ENCODE measurements at places on chromosomes 6 and 20.

GRCh38 chr6:11434565-11435326 lies 102.8 kb upstream of the TMEM170B start:
- no peak for DNase-seq

DNA sequence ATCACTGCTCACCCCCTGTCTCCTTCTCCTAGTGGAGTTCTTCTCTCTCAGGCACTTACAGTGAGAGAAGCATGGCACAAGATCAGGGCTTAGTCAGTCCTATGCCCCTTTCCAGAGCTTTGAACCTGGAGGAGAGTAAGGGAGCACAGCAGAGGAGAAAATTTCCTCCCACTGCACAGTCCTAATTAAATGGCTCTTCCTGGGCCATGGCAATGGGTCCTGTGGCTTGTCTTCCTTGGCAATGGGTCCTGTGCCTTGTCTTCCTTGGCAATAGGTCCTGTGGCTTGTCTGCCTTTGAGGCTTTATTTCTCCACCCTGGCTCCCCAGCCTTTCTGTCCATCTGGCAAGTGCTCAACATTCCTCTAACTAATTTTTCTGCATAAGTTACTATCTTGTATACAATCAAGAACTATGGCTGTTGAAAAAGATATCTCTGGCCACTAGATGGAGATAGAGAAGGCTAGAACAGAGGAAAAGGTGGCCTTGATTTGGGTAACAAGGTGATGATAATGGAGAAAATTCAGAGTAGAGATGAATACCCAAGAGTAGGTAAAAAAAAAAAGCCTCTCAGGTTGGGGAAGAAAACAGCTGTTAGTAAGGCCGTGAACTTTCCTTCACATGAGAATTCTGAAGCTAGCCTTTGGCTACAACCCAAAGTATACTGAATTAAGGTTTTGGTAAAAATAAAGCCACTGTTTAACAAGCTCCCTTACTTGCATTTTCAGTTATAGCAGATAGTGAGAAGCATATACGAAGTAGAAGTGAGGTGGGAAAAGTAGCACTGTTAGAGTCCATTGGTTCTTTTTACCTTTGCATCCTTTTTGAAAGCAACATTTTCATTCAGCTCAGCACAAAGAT lies 504.9 kb downstream of the DOK5 start:
- DNase-seq = no peak

DNA sequence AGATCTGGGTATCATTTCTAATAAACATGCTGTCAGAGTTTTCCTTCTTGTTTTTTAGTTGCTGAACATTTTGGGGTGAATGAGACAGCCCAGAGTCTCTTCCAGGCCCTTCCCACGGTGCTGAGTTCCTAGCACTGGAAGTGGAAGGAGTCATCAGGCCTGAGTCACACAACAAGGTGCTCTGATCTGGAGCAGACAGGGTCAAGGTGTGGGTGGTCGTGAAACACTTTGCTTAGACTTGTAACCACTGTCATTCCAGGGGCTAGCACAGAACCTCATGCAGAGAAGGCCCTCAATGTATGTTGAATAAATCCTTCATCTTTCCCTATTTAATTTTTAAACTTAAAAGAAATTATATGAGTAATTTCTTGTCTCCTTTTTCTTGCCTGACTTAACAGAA lies 60.6 kb downstream of the TXLNB start:
- DNase-seq = no peak

GRCh38 chr6:76861403-76861802 lies 601.9 kb downstream of the HTR1B start:
- DNase-seq = no peak

DNA sequence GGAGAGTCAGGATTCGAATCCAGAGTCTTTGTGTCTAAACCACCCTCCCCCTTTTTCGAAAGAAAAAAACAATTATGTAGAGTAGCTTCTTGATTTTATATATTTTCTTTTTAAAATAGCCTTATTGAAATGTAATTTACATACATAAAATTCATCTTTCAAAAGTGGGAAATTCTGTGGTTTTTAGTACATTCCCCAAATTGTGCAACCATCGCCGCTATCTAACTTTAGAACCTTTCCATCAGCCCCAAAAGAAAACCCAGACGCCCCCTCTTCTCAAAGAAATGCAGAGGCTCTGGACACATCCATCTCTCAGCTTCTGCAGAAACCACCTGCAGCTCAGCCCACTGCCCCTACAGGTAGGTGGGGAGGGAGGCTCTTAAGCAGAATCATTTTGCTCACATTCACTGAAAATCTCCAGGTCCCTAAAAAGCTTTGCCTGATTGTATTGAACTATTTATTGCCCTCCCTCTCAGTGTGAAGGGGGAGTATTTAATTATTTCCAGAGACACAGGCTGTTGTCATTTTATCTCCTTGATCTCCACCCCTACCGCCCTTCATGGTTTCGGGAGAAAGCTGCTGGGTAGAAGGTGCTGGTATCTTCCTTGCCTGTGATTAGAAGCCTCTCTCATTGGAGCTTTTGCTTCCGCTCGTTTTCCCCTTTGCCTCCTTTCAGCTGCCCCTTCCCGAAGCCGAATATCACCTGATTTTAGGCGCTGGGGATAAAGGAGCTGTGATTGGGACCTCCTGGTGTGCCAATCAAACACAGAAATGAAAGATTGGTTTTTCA lies 68.7 kb upstream of the KCNG1 start:
- no peak for DNase-seq

GRCh38 chr20:58473453-58474425 lies 41.5 kb downstream of the APCDD1L start:
- DNase-seq = no peak

DNA sequence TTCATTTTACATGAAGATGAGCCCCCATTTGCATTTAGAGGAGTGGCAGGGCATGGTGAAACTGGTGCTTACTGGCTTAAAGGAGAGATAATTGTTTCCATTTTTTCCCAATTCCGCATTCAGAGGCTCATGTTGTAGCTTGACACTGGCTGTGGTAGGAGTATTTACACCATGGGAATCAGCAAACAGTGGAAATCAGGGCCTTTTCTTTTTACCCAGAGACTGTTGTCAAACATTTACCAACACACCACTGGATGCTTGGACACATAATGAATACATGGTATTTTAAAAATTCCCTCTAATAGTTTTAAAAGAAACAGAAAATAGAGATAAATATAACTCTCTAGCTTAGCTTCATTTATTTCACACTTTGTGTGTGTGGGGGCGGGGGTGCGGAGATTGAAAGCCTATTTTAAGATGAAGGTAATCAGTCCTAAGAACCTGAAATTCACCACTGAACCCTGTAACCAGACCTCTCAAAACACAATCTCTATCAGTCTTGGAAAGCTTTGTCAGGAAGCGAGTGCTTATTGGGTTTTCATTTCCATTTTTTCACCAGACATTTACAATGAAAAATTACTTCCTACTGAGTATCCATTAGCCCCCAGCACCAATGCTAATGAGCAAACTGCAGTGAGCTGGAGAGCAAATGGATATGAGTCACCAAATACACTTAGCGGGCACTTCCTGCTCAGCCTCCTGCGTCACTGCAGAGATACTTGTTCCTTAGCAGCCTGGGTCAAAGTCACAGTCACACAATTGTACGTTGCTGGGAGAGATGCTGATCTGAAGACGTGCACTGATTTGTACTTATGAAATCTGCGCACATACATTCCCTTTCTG lies 532.0 kb downstream of the BCKDHB start:
- no peak for DNase-seq

GRCh38 chr6:166415306-166415705 lies 32.6 kb upstream of the MPC1 start:
- DNase-seq = no peak

GRCh38 chr6:127272576-127272975 lies 5.9 kb downstream of the RNF146 start:
- no peak for DNase-seq

DNA sequence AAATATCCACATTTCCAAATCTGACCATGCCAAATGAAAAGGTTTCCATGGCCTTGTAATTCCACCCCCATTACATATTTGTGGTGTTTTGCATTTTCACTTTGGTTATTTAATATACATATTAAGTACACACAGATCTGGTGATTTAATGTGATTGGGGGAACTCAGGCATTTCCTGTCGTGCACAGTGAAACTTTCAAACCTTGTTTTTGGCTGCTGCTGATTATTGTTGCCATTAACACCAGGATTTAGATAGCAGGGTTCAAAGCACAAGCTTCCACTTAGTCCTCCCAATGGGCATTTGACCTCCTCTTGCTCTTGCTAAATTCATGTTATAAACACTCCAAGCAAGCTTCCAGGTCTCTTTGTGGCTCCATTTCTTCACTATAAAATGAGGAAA lies 166.5 kb downstream of the SOBP start:
- DNase-seq = no peak

GRCh38 chr20:21395666-21396598 lies 1.4 kb downstream of the NKX2-4 start:
- DNase-seq = no peak

DNA sequence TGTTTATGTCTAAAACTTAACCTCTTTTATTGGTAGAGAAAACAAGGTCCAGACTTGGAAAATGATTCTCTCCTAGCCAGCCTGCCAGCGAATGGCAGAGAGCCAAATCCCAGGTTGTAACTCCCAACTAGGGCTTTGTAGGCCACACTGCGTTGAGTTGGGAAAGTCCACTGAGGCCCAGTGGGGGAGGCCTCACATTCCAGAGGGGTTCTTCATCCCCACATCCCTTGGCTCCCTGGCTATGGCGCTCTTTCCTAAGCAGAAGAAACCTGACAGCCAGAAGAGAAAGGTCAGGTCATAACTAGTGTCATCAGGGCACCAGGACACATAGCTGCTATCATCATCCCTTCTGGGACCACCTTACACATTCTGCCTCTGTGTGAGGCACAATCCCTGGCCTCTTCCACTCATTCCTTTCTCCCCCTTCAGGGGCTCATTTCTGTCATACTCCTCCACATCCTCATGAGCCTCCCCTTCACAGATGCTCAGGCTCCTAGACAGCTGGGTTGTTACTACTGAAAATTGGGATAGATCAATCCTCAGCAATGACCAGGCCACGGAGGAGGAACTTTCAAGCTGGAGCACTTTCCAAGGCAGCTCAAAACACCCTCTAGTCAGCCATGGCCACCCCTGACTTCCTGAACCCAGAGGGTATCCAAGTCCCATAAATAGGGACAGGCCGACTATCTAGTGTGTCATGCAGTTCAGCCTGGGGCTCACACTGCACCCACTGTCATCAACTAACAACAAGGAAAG lies 48.6 kb downstream of the TCP11 start:
- no peak for DNase-seq

- DNase-seq = no peak
These were observed 150.3 kb downstream of the NKAIN2 start for GRCh38 chr6:123953920-123954319.

GRCh38 chr6:116055513-116055912 lies 5.2 kb downstream of the FRK start:
- DNase-seq = no peak

GRCh38 chr20:58692579-58693225 lies at the start of gene NPEPL1:
NPEPL1 (plus strand) TSS chr20:58692800; CDS start chr20:58692901, 101 bp downstream.
- no peak for DNase-seq

DNA sequence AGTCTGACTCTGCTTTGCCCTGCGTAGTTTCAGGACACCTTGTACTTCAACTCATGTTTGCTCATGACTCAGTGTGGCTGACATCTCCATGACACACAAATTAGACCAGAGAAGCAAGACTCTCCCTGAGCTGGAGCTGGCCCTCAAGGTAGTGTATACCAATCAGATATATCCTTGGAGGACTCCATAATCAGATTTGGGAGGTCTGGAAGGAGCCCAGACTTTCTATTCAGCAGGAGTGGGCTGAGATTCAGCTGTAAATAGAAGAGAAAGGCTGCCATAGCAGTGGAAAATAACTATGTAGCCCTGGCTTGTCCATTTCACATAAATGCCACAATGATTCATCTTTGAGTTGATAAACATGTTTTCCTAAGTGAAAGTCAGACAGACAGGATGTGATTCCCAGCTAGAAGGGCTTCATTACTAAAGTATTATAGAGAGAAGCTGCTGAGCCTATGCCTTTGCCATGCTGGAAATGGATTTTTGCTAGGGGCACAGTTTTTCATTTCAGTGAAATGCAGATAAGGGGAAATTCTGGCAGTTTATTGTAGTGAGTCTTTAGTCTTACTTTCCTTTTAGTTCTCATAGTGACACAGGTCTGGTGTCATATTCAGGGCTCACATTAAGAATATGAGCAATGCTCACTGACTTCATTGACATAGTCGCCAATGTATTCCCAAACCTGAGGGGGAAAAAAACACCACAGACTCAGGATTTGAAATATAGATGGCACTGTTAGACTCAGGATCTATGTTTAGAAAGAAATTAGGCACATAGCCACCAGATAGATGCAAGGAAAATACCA lies 95.3 kb downstream of the CLVS2 start:
- DNase-seq = no peak

GRCh38 chr6:116497113-116497676 lies 14.2 kb upstream of the CALHM5 start:
- DNase-seq = no peak

- DNase-seq = no peak
These were observed 25.3 kb upstream of the CSNK2A1 start for GRCh38 chr20:568673-569415.

DNA sequence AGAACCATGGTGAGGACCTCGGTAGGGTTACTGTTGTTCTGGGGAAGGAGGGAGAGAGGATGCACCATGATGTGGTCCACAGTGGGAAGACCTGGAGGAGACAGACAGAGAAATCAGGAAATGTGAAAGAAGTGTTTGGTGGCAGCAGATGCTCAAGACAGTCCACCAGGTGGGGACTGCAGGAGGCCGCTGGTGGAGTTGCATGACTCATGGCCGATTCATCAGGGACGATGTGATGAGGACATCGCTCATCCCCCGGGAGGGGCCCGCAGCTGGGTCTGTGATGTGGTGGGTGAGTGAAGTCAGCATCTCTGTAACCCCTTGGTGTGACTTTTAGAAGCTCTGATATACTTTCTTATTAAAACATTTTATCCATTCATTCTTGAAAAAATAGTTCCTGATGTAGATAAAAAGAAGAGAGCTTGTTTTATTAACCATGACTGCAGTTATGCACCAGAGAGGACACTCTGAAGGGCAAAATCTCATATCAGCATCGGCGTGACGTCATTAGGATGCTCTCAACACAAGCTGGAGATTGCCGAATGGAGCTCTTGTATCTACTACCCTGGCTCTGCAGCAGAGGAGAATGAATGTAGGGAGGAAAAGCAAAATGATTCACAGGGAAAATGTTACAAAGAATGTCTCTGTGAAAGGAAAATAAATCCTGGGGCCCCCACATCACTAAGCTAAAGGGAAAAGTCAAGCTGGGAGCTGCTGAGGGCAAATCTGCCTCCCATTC lies 71.2 kb downstream of the RAMACL start:
- peak; percentile 36 for DNase-seq

- no peak for DNase-seq
These were observed 717.8 kb upstream of the HS3ST5 start for GRCh38 chr6:115060581-115060980.
